ENCODE measurements at places on chromosomes 5 and 9.

DNA sequence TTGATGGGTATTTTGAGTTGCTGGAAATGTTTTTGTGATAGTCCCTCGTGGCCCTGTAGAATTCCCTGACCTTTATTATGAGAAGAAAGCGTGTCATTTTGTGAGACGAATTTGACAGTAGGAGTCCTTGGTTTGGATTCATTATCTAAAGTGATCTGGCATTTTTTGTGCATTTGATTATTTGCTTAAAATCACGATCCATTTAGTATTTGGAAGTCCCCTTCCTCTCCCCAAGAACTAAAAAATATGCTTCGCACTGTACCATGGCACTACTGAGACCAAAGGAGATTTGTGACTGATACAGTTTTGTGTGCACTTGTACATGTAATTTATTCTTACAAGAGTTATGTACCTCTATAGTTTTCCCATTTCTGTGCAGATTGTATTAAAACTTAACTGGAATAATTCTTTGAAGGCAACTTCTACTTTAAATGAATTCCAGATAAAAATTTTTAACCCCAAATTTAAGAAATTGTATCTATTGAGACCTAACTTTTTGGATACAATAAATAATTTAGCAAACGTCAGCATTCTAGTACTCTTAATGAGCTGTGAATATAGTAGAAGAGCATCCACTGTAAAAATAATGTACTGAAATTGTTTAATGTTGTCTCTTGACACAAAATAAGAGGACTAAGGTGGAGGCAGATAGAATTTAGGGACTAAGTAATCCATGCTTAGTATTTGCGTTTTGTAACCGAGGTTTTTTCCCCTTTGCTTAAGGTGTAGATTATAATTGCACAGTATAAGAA lies 2.1 kb downstream of the MAP3K1 start:
- DNase-seq = no peak

GRCh38 chr5:14143841-14144585 lies 871 bp downstream of the TRIO start:
- DNase-seq = peak; percentile 72

- no peak for DNase-seq
Observed at GRCh38 chr9:95206143-95206542, 111.4 kb downstream of the FANCC start.

- DNase-seq = no peak
Observed at GRCh38 chr5:81965524-81965923, 6.3 kb upstream of the ATG10 start.

DNA sequence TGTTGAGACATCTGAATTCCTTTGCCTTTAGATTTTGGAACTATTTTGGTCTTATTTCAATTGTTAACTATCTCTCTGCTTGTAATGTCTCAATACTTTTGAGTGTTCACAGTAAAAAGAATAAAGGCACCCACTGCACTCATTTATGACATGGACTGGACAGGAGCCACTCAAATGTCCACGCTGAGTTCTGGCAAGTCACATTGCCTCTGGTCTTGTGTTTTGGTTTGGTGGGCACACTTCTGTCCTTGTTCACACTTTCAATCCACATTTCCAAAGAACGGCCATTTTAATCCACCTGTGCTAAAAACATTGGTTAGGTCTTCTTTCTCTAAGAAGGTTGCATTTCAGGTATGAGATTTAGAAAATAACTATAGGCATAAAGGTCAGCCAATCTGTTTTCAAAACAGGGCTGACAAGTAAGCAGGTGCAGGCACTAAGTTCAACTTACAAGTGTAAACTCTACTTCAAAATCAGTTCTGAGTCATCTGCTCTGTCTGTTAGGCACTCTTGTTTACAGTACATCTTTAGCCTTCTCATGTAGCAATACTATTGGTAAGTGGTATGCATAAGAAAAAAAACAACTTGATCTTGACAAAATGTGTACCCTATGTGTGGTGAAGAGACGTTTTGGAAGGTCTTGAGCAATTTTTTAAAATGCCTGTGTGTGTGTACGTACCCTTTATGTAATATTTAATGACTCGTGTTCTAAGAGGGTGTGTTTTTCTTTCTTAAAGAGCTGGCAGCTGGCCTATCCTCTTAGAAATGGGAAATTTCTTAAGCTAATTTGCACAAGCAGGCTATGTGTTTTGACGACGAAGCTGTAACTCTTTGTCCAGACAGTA lies 31.5 kb upstream of the ZFAND5 start:
- no peak for DNase-seq

DNA sequence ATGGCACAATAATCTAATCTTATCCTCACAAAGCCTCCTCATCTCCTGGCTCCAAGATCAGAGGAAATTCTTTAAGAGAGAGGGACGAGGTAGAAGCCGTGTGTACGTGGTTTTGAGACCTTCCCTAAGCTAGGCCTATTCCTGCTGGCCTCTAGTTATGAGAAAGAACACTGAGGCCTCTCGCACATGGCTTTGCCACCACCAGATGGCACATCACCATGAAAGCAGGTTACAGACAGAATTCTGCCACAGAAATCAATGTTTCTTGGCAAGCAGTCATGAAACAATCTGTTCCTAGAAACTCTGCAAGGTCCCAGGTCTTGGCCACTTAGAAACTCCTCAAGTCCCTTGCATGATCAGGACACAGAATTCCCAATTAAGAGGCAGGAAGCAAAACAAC lies 268.2 kb upstream of the TAS2R1 start:
- no peak for DNase-seq

All from D341Med (cell line).